ENCODE measurements at places on chromosomes 6 and 20.

DNA sequence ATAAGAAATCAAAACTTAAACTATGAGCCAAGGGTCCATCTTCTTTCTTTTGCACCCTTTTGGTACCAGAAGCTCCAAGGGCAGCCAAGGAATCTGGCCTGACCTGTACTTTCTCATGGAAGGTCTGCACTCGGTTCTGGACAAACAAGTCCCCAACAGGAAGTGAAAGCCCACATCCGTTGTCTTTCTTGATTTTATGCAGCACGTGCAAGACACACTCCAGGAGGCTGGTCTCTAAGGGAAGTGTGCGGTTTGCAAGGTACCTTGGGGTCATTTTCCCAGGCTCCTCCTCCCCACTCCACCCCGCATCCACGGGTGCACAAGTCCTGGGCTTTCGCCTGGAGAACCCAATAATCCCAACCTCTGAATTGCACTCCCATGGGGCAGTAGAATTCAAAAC lies 101.9 kb downstream of the NFATC2 start:
- DNase-seq: no peak

DNA sequence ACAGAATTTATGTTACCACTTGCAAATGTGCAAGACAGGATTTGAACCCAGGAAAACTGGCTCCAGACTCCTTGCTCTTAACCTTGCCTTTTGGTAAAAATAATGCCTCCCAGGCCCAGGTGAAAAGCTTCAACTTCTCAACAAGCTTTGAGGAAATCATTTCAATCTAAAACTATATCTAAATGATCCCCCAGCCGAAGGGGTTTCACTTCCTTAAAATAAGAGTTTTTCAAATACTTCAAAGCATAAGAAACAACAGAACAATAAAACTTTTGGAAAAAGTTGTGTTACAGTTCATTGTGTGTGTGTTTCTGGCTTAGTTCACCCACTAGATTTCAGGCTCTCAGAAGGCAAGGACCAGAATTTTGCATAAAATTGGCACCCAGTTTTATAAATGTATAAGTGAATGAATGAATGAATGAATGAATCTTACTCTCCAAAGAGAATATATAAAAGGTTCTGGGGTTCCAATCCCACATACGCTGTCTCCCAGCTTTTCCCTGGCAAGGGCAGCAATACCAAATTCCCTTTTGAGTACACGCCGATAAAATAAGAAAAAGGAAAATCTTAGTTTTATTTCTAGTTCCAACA lies 5.4 kb downstream of the OR2H2 start:
- no peak for DNase-seq

DNA sequence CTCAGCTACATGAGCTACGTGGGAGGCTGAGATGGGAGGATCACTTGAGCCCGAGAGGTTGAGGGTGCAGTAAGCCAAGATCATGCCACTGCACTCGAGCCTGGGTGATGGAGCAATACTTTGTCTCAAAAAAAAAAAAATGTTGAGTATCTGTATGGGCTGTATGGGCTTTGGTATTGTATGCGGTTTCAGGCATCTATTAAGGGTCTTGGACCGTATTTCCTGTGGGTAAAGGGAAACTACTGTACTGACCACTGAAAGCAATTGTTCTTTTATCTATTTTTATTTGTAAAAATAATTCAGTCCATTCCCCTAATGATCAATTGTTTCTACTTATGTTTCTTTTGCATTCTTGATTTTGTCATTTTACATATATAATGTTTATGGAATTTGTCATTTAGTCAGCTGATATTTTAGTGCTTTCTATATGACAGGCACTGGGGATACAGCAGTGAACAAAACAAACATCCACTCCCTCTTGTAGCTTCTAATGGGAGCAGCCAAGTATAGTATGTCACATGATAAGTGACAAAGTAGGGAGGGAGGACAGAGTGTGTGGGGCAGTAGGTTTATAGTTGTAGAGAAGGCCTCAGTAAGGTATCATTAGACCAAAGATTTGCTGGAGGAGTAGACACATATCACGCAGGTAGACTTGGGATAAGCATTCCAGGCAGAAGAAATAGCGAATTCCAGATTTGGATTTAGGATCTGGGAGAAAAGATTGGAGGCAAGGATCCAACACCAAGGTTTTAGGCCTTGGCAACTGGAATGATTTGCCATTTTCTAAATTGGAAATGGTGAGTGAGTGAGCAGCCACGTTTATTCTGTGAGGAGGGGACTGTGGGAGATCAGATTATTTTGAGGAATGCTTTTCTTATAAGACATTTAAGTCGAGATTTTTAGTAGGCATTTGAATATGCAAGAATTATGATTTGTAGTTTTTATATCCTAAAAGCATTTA lies 6.0 kb downstream of the PCMT1 start:
- DNase-seq: no peak

DNA sequence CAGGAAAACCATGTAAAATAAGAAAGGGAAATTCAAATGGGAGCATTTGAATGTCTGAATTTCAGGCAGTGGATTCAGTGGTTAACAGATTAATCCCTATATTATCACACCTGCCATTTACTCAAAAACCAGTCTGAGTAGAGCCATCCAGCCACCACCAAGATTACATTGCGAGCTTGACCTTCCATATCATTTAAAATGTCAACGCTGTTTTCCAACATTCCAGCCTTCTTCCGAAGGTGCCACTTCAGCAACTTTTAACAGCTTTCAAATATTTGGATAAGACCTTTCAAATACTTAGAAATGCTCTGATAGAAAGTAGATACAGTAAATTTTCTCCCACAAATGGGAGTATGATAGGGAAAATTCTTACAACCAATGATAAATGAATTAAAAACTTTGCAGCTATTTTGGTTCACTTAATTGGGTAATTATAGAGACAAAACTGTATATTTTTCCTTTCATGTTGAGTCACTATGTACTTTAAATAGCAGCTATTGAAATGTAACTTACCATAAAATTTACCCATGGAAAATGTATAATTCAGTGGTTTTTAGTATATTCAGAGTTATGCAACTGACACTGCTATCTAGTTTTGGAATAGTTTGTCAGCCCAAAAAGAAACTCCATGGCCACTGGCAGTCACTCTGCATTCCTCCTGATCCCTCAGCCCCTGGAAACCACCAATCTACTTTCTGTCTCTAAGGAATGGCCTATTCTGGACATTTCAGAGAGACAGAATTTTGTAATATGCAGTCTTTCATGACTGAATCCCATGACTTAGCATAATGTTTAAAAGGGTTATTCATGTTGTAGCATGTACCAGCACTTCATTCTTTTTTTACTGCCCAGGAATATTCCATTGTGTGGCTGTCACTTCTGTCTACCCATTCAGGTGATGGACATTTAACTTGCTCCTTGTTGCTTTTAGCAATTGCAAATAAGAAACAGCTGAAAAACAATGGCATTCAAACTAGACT lies 21.5 kb downstream of the EZR start:
- no peak for DNase-seq

DNA sequence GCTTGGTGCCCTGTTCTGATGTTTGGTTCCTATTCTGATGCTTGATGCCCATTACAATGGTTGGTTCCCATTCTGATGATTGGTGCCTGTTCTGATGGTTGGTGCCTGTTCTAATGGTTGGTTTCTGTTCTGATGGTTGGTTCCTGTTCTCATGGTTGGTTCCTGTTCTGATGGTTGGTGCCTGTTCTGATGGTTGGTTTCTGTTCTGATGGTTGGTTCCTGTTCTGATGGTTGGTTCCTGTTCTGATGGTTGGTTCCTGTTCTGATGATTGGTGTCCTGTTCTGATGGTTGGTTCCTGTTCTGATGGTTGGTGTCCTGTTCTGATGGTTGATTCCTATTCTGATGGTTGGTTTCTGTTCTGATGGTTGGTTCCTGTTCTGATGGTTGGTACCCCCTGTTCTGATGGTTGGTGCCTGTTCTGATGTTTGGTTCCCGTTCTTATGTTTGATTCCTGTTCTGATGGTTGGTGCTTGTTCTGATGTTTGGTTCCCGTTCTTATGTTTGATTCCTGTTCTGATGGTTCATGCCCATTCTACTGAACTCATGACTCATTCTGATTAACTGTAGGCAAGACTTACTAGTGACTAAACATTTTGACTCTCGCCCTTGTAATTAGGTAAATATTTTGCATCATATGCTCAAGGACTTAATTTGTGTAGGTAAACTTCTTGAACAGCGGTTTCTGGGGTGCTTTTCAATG lies 146.2 kb downstream of the DLL1 start:
- DNase-seq: no peak

DNA sequence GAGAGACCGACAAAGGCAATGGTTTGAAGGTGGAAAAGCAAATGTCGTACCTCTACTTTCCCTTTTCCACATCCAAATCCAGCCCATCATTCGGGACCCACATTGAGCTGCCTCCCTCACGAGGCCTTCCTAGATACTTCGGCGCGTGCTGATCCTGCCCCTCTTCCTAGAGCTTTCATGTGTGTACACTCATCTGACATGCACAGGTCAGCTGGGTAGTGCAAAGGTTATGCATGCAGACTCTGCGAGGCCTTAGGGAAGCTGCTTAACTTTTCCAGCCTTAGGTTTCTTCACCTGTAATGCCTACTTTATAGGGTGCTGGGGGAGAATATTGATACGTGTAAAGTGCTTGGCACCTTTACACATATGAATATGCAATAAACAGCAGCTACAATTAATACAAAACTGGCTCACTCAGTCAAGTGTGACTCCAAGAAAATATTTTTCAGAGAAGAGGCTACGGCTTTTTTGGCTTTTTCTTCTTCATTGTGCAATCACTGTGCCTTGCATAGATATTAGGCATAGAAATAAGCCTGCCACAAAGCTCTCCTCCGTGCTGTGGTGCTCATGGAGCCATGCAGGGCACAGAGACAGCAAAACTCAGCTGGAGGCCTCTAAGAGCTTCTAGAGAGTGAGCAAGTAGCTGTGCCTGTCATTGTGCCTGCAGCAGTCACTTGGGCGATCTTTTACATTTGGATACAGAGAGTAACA lies 3.6 kb upstream of the MANBAL start:
- DNase-seq: no peak

DNA sequence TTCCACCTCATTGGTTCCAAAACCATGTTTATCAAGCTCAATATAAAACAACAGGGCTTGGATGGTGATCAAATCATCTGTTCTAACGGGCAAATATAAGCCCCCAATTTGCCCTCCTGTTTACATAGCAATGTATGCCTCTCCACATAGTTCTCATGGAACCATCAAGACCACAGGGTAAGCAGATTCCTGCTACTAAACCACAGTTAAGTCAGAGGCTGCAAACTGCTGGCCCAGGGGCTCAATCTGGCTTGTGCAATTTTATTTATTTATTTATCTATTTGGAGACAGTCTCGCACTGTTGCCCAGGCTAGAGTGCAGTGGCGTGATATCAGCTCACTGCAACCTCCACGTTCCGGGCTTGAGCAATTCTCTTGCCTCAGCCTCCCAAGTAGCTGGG lies 18.9 kb upstream of the MTHFD1L start:
- DNase-seq: no peak

DNA sequence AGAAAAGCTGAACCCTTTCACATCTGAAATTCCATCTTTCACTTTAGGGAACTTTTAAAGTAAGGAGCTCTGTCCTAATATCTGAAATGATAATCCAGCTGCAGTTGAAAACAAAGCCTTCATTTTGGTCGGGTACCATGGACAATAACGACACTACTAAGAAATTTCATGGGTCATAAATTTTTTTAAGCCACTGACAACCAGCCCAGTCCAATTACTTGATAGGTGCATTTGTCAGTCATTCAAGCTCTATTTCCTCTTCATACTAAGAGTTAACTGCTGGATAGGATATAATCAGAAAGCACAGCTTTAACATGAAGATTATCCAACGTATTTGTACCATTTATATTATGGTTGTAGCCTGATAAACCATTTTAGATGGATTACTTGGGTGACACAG lies 52.5 kb downstream of the MMUT start:
- DNase-seq: no peak
